HS-5 (cell line): ENCODE measurements at places on chromosomes 13 and 19.

DNA sequence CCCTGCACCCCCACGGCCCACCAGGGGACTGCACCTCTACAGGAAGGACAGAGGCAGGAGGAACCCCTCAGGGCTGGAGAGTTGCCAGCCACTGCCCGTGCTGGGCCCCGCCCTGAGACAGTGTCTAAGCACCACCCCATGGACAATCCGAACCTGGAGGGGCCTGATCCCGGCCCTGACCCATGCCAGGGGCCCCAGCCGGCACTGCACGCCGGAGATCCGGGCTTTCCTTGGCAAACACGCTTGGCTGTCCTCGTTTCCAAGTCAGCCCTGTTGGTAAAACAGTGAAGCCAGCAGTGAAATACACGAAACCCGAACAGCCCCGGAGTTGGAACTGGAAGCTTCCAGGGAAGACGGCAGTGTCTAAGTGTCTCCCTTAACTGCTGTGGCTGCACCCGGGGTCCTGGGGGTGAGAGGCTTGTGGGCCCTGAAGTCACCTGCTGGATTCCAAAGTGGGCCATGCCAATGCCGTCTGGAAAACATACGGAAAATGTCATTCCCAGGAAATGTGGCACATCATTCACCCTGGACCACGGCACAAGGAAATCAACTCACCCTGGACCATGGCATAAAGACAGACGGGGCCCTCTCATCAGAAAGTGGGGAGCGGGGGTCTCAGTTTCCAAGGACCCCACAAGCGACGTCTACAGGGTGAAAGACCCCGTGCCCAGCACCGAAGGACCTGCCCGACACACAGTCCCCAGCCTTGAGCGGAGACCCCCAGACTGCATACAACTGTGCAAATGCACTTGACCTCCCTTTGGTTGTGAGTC lies 30.9 kb downstream of the RASA3 start:
- DNase-seq, result no peak

- DNase-seq, result no peak
These were observed 84.0 kb downstream of the RGCC start for GRCh38 chr13:41541142-41541938.

DNA sequence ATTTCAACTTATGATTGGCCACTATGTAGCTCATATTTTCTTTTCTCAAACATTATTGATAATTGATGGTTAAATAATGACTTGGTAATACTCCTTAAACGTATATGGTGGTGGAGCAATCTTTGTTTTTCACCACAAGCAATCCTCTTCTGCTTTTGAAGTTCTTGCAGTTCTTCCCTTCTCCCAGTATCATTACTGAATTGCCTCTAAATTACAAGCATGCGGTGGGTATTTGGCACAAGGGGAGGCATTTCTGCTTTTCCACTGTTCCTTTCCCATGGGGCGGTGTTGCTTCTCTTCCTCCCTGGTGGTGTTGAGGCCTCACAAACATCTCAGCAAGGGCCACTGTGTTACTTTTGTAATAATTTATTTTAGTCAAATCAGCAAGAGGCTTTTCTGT lies 234.4 kb upstream of the RXFP2 start:
- DNase-seq, result no peak

DNA sequence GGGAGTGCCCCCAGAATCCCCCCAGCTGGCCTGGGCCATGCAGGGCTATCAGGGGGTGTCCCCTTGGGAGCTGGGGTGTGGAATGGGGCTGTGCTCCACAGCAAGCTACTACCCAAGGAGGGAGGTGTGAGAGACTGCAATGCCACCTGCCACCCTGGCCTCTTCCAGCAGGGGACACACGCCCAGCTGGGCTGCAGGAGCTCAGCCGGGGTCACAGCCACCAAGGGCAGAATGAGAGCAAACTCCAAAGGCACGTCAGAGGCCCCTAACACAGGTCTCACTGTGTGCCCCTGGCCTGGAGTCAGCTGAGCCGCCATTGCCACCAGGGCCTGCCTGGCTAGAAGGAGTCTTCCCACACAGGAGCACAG lies 55.5 kb downstream of the MLLT1 start:
- DNase-seq, result no peak

- DNase-seq, result no peak
These were observed 2.0 kb downstream of the EPN1 start for GRCh38 chr19:55676889-55677505.

DNA sequence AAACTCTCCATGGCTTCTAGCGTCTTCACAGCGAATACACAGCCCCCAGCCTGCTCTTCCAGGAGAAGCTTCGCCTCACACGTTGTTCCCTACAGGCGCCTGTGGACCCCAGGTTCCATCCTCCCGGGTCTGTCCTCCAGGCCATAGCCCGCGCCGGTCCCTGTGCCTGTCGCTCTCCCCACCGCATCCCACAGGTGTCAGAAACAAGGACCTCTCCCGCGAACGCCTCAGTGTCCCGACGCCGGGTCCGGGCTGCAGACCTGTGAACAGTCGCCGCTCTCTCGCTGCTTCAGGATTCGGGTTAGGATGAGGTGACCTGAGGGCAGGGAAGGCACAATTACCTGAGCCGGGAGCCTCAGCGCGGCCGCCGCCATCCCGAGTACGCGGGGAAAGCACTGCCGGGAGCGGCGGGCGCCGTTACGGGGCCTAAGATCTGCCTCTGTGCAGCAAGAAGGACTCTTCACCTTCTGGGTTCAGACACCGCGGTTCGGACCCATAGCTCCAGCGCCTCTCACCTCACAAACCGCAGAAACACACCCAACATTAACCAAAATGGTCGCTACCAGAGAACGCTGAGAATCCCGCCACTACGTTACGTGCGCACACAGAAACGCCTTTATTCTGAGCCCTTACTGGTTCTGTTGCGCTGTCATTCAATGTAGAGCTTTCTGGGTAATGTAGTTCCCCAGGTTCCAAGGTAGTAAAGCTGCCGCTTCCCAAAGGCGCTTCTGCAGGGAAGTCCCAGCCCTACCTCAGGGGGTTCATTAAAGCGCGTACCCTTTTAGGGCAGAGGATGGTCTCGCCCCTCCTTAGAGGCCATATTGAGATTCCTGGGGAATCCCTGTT lies at the start of gene ZNF418:
Gene ZNF418, minus strand, starts transcription at position 583 of the 846 bp plus-strand sequence. CDS start 1,580 bp downstream, outside the sequence.
- DNase-seq, result no peak

DNA sequence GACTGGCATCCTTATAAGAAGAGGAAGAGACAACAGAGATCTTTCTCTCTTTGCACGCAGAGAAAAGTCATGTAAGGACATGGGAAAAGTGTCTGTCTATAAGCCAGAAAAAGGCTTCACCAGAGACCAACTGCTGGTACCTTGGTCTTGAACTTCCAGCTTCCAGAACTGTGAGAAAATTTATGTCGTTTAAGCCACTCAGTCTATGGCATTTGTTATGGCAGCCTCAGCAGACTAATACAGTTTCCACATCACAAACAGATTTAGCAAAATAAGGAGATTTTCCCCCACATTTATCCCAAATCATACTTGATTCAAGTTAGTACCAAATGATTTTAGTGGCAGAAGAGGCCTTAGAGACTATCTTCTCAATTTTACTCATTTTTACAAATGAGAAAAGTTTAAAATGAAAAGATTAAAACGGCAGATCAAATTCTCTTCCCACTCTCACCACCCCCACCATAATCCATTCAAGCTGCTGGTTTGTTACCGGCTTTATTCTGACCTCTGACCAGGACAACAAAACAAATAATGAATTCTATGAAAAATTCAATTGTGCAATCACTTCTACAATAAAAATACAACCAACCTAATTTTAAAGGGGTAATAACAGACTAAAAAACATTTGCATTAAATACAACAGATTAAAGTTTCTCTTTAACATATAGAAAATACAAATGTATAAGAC lies 316.3 kb downstream of the TBC1D4 start:
- no peak for DNase-seq

GRCh38 chr13:79011179-79011578 lies 352.2 kb upstream of the OBI1 start:
- DNase-seq, result no peak

GRCh38 chr13:78674638-78675037 lies 15.7 kb upstream of the OBI1 start:
- no peak for DNase-seq

DNA sequence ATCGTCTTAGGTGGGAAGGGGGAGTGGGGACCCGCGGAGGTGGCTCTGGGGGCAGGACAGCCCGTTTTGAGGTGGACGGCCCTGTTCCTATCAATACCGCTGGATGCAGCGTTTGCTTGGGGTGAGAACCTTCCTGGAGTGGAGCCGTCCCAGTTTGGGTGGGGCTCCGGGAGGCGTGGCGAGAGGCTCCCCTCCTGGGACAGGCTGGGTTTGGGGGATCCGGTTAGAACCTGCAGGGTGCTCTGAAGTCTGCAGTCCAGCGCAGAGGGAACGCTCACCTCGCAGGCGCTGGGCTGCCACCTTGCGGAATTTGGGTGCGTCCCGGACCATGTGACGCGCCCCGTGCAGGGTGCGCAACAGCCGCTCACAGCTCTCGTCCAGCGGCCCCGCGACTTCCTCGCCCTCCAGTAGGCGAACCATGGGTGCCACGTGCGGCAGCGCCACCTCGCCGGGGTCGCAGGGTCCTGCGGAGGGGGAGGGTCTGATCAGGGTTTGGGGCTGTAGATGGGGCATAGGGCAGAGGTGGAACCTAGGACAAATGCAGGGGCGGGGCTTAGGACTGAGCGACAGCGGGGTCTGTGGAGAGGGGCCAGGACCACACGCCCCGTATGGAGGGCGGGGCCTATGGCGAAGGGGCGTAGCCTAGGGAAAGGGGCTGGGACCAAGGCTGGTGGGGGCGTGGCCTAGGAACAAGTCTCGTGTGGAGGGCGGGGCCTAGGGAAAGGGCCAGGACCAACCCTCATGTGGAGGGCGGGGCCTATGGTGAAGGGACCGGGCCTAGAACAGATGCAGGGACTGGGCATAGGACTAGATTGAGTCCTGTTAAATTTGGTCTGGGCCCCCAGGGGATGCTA lies 13.8 kb downstream of the SH2D3A start:
- no peak for DNase-seq

- no peak for DNase-seq
These were observed 4.2 kb downstream of the SUGP1 start for GRCh38 chr19:19316082-19316481.

GRCh38 chr19:6604906-6605305 lies 14.0 kb upstream of the CD70 start:
- DNase-seq, result no peak
